ENCODE measurements at places on chromosomes 1 and 21.

DNA sequence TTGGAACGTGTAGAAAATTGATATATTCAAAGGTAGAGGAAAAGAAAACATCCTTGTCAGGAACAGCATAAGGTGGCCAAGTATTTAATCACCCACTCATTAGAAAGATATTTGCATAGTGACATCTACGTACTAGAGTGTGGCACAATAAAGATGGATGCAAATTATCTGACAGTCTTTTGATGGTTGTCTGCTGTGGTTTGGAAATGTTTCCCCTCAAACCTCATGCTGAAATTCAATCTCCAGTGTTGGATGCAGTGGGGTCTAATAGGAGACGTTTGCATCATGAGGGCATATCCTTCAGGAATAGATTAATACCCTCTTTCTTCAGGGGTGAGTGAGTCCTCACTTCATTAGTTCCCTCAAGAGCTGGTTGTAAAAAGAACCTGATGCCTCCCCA lies 34.1 kb upstream of the RUNX1 start:
- DNase-seq: no peak

DNA sequence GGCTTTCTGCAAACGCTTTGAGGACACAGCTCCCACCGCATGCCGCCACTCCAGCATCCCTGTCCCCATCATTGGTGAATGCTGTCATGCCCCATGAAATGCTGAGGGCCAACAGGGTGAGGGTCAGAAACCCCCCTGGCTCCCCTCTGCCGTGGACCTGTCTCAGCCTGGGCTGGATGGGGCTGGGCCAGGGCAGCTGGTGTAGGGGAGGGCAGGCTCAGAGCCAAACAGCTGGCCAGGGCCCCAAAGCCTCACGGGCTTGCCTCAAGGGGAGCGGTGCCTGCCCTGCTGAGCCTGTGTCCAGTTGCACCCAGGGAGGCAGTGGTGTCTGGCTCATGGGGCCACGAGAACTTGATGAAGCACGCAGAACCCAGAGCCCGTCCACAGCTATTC lies 49.7 kb downstream of the S100B start:
- DNase-seq: no peak

- no peak for DNase-seq
Measured at GRCh38 chr1:163291461-163291860, 30.3 kb upstream of the NUF2 start.

DNA sequence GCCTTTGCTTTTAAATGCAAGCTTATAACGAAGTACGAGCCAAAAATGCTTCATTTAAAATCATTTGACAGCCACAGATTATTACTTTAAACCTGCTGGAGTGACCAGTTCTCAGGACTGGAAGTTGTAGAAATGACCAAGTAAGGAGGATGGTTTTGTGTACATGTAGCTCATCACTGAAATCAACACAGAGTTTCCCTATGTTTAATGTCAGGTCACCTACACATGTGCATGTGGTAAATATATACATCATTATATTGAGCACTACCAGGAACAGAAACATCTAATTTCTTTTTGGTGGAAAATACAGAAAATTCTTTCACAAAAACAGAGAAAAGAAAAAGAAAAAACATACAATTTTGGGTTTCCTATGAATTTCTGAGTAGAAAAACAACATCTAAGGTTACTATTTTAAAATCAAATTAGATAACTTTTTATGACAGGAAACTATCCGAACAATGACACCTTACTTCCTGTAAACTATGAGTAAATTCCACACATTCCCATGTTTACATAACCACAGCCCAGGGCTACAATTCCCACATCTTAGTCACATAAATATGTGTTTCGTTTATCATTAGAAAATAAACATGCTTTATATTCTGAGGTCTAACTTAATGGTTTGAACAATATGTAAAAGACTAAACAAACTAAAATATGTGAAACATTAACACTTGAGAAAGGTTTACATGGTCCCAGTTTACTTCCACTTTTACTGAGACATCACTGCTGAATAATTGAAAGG lies 73.6 kb downstream of the ZNF281 start:
- no peak for DNase-seq

GRCh38 chr1:34053660-34054059 lies 111.4 kb downstream of the CSMD2 start:
- no peak for DNase-seq

DNA sequence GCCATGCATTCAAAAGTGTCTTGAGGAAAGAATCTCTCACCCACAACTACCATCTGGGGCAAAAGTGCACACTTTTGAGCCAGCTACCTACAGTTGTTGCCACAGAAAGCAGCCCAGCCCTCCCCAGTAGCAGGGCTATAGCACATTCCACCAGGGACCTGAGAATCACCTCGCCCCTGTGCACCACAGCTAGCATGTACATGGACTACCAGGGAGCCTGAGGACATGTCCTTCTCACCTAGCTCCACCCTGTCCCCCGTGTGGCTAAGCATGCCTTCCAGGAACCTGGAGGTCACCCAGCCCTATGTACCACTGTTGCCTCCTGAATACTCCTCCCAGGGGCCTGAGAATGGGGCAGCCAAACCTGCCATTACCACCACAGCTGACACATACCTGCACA lies 16.9 kb downstream of the SPRR2G start:
- no peak for DNase-seq

GRCh38 chr1:235265900-235266299 lies 62.1 kb downstream of the ARID4B start:
- DNase-seq: no peak

- no peak for DNase-seq
Measured at GRCh38 chr1:173715538-173715844, 710 bp downstream of the KLHL20 start.

DNA sequence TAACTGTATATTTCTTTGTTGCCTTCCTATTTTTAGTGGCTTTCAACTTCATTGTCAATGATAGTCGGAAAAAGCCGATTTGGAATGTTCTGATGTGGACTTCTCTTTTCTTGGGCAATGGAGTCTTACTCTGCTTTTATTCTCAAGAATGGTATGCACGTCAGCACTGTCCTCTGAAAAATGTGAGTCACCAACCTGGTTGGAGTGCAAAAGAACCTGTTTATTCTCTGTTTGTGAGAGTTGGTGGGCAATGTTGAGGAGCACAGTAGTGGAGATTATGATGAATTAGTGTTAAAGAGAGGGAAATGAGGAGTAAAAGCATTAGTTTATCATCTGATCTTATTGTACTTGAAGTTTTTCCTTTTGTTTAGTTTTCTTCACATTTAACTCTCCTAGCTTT lies 14.5 kb upstream of the AXDND1 start:
- no peak for DNase-seq

DNA sequence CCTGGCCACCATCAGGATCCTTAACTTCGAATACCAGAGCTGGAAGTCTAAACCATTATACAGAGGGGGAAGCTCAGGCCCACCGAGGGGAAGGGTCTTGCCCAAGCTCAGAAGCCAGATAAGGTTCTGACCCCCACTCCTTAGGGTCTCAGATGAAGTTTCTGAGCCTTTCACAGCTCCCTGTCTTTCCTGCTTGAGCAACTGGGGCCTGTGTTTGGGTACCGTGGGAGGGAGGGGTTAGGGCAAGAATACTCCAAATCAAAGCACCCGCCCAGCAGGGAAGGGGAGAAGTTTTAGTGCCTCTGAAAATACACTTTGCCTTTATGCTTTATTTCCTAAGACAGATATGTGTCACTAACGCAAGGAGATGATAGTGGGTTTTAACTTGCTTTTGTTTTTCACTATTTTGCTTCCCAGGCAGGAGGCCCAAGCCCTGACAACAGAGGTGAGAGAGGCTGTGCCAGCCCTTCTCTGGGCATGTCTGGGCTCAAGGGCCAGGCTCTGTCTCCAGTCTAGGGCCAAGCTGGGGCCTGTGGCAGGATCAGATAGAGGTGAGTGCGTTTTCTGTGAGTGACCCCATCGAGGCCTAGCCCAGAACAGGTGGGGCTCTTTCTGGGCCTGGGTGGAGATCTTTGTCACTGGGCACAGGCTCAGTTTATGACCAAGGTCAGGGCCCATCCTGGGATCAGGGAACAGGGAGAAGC lies 20.5 kb upstream of the TENT5B start:
- no peak for DNase-seq

- DNase-seq: peak; percentile 6
Measured at GRCh38 chr1:52523376-52523775, 29.5 kb downstream of the TUT4 start.

Data from stimulated activated CD4-positive, alpha-beta T cell treated with anti-CD3 and anti-CD28 coated beads, Interleukin-4, amount 100 ng/mL, for 24 hours (primary cell).